ENCODE measurements at places on chromosomes 11 and 22.

GRCh38 chr11:70443773-70444030 is 45.4 kb downstream of the CTTN start:
- DNase-seq, result no peak

DNA sequence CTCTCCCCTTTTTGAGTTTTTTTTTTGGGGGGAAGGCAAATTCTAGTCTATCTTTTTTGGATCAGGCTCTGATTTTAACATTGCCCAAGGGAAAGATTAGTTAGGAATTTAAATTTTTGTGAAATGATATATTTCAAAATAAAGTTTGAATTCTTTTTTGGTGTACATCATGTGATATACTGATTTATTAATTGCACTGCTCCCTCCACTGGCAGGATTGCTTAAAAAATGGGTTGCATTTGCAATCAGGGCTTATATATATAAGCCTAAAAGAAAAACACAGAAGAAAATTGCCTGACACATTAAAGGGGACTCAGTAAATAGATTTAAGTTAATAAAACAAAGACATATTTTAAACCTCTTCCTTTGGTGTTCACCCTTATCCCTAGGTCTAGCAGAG is 1.2 kb downstream of the DYNC2H1 start:
- no peak for DNase-seq

DNA sequence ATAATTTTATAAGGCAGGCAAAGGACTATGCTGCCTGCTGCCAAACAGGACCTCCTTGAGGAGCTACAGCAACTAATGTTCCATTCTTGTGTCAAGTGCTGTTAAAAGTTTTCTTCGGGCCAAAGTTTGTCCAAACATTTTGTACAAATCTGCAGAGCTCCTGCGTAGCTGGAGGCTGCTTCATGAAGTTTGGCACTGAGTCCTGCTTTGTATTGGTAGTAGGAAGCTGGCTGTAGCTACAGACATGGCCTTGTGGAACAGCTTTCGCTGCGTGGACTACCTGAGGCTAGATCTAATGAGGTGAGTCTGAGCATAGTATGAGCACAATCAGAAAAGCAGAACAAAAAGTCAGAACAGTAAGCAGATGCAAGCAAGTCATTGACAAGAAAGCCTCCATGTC is 528.1 kb downstream of the DLG2 start:
- DNase-seq, result no peak

- no peak for DNase-seq
Measured at GRCh38 chr11:97751405-97751804, 1269.3 kb upstream of the CNTN5 start.

DNA sequence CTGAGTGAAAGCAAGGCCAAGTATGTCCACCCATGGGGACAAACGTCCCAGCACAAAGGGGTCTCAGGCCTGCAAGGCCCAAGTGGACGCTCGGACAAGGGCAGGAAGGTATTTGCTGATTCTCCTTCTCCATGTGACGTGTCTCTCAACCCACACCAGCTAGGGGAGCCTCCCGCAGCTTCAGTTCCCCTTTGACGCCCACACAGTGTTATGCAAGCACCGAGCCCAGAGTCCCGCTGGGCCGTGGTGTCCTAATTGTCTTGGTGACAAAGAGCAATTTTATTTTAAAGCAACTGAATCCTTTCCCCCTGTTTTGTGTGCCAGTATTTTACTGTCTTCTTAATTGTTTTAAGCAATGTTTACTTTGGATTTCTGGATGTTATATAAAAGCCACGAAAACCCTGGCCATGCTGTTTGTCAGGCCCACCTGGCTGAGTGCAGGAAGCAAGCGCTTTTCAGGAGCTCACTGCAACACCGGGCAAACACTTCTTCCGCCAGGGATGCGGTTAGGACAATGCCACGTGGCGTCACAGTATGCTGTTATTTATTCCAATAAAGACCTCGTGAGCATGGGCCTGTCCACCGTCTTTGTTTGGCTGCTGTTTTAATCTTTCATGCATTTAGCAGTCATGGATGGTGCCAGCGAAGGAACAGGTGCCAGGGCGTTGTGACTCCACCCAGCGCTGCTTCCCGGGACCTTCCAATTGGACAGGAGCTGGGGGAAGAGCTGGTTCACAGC is 8.2 kb upstream of the PARVG start:
- DNase-seq, result no peak

GRCh38 chr11:71397331-71397860 is 50.8 kb downstream of the DHCR7 start:
- DNase-seq, result no peak

DNA sequence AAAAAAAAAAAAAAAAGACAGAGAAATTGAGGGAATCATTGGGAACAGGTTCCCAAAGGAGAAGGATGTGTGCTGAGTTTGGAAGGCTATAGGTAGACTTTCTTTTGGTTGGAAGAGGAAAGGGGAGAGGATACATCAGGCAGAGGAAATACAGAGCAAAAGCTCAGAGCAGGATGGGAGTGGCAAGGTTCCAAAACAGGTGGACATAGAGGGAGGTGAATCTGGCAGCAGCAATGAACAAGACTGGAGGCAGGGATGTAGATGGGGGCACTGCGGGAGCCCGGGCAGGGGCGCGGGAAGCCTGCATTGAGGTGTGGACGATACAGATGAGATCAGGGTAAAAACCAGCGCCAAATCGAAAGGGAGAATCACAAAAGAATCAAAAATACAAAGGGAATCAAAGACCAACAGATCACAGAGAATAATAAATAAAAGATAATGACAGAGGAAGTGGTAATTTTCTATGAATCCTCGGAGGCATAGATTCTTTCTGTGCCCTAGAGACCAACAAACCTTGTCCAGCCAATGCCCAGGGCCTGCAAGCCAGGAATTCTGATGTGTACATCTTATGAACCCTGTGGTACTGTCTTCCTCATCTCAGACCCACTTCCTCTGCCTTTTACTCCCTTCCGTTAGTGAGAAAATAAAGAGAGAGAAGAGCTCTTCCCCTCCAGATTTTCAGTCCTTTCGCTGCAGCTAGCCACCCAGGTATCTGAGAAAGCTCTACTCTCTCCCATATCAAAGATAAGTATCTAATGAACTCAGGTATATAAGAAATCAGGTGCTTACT is 70.3 kb downstream of the SLC1A2 start:
- DNase-seq, result no peak

GRCh38 chr22:29867851-29868250 is 15.1 kb upstream of the MTMR3 start:
- DNase-seq, result no peak

- peak; percentile 81 for DNase-seq
Measured at GRCh38 chr22:50250555-50251476, at the start of gene HDAC10. TSS of gene HDAC10 (minus strand) at chr22:50251265. CDS start at chr22:50251032, 233 bp downstream.

DNA sequence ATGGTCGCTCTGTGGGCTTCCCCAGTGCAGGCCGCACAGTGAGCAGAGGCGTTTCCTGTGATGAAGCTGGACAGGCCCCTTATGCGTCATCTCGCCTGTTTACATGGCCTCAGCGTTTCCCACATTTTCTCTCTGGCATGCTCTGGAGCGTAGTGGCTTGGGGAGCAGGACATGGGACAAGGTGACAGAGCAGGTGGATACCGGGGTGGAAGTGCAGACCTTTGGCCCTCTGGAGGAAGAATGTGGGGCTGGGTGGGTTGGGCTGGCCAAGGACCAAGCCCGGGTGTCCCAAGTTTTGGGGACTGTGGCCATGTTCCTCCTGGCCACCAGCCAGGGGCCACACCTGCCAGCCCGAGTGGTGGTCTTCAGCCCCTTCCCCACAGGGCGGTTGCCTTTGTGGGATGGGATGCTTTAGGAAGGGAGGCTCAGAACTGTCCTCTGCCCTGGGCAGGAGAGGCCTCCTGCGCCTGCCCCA is 446.6 kb downstream of the TBC1D22A start:
- no peak for DNase-seq

- DNase-seq, result no peak
Measured at GRCh38 chr11:76885390-76886097, 24.8 kb downstream of the ACER3 start.

GRCh38 chr22:46500201-46500600 is 37.2 kb downstream of the CELSR1 start:
- DNase-seq, result no peak

GRCh38 chr22:20646906-20647305 is 127.0 kb upstream of the SERPIND1 start:
- DNase-seq, result no peak

DNA sequence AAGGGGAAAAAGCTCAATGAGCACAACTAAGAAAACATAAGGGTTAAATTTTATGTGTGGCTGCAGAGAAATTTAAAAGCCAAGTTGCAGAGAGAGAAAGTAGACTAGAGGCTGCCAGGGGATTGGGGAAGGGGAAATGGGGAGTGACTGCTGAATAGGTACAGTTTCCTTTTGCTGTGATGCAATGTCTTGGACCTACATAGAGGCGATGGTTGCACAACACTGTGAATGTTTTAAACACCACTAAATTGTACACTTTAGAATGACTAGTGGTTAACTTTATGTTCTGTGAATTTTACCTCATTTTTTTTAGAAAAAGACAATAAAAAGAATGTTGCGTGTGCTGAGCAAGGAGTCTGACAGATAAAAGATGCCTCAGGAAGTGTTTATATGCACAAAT is 36.5 kb downstream of the TENM4 start:
- no peak for DNase-seq

DNA sequence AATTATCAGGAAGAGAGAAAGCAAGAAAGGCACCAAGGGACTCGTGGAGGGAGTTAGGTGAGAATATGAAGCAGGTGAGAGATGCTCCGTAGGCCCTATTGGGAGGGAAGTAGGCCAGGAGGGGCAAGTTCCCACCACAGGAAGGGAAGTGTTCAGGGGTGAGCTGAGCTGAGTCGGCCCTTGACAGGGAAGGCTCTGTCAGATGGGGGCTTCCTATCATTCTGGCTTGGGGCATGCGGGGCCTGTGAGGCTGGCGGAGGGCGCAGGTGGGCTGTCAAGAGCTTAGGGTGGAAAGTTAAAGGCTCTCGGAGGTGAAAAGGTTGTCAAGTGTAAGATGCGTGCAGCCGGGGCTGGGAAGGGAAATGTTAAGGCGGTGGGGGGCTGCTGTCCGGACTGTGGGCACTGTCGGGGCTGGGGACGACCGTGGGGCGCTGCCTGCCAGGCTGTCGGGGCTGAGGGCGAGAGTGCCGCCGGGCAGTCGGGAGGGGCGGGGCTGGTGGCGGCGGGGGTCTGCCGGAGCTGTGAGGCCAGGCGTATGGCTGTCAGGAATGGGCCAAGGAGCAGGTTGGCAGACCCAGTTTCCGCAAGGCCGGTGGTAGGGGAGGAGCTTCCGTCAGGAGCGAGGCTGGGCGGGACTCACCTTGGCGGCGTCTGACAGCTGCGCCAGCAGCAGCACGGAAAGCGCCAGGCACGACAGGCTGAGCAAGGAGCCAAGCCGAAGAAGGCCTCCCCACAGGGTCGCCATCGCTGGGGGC is 496 bp downstream of the TMEM9B start:
- peak; percentile 78 for DNase-seq

GRCh38 chr22:50432131-50432876 is 42.5 kb downstream of the SBF1 start:
- DNase-seq, result no peak

DNA sequence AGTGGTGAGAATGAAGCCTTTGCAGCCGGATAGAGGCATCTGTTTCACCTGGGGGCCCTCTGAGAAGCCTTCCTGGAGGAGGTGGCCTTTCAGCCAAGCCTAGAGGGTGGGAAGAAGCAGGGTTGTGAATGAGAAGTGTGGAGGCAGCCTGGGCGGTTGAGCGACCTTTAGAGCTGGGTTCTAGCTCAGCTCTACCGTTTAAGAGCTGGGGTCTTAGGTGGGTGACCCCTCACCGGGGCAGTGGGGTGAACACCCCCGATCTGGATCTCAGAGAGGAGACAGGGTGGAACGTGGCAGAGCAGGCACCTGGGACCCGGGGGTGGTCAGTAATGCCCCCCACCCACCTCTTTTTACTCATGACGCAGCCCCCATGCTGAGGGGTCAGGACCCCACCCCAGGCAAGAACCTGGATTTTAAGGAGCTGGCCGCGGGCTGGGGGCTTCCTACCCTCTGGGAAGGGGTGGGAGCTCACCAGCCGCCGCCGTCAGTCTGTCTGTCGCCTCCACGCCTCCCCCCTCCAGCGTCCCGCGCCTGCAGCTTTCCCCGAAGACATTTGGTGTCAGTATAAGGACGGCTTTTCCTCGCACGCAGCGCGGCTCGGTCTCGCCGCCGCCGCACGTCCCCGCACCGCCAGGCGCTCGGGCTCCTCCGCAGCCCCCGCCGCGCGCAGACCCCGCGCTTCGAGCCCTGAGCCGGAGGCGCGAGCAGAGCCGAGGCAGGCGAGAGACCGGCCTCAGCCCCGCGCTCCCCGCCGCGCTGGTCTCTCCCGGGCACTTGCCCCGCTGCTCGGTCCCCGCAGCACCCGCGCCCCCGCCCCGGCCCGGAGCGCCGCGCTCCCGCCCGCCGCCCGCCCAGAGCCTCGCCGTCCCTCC is 13.3 kb upstream of the CACNA1I start:
- peak; percentile 63 for DNase-seq

DNA sequence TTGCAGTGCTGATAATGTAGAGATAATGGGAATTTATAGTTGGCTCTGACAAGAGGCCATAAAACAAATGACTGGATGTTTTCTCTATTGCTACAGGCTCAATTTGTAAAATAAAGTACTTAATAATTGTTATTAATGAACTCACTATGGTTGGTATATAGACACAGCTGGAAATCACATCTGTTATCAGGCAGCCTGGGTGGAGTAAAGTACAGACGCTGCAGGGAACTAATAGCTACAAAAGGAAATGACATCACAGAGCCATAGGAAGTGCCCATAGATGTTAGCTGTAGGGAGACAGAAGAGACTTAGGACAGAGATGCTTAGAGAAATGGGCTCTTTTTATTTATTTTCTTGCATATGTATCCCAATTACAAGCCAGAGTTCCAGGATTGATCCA is 81.0 kb upstream of the SNX19 start:
- DNase-seq, result no peak

GRCh38 chr11:92848578-92848977 is 120.9 kb upstream of the MTNR1B start:
- no peak for DNase-seq

DNA sequence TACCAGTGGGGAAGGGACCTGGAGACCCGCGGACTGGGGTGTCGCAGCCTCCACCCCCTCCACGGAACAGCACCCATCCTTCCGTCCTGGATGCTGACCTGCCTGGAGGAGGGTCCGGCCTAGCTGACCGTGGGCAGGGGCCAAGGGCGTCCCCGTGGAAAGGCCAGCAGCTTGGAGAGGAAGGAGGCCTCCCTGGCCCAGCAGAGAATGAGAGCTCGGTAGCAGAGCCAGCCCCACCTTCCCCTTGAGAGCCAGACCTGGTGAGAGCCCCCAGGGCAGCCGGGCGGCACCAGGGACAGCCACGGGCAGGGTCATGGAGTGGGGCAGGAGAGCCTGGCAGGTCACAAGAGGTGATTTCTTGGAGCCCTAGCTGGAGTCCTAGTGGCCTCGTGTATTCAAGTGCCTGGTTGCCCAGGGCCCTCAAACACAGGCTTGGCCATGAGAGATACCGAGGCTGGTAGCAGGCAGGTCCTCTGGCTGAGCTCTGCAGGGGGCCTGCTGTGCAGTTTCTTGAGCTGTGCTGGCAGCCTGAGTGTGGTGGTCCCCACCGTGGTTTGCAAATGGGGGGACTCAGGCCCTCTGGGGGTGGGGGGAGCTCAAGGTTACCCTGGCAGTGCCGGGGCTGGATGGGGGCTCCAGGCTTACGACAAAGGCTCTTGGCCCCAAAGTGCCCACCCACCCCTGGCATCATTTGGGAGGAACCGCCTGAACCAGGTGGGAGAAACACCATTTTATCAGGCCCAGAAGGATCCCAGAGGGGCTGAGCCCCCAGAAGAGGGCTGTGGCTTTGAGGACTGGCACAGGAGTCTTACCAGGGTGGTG is 7.6 kb downstream of the TSPAN32 start:
- no peak for DNase-seq
